ENCODE measurements at places on chromosomes 11 and 22.

DNA sequence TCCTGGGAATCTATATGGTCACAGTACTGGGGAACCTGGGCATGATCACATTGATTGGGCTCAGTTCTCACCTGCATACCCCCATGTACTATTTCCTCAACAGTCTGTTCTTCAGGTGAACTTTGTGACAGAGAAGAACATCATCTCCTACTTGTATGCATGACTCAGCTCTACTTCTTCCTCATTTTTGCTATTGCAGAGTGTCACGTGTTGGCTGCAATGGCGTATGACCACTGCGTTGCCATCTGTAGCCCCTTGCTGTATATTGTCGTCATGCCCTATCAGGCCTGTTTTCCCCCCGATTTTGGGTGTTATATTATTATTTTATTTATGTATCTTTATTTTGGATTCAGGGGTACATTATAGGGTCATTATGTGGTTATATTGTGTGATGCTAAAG is 2.4 kb upstream of the OR8G1 start:
- DNase-seq = no peak

- DNase-seq = peak; percentile 57
Observed at GRCh38 chr22:36277482-36278291, 24.8 kb downstream of the APOL1 start.

GRCh38 chr11:68575025-68575665 is 109.2 kb upstream of the GAL start:
- no peak for DNase-seq

DNA sequence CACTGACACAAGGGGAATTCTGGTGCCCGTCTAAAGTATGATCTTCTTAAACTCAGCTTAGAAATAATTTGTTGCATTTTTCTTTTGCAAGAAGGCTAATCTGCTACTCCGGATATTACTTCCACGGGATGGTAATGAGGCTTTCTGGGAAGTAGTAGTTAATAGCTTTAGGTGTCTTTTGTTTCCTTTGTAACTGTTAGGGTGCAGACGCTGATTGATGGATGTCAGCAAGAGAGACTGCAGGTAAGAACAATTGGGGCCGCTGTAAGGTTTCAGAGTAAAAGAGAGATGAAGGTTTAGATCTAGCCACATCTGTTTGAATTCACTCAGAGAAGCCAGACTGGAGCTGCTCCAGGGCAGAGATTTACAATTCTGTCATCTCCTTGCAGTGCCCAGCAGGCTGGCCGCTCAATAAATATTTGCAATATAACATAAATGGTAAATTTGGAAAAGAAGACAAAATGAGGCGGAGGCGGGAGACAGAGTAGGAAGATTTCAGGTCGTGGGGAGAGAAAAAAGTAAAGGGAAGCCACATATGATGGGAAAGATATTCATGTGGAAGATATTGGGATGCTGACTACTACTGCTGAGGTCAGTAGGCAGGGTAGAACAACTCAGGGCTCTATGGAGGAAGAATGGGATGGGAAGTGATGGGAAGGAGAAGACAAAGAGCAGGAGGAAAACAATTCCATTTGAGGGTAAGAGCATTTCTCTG is 320.5 kb downstream of the AASDHPPT start:
- DNase-seq = no peak

DNA sequence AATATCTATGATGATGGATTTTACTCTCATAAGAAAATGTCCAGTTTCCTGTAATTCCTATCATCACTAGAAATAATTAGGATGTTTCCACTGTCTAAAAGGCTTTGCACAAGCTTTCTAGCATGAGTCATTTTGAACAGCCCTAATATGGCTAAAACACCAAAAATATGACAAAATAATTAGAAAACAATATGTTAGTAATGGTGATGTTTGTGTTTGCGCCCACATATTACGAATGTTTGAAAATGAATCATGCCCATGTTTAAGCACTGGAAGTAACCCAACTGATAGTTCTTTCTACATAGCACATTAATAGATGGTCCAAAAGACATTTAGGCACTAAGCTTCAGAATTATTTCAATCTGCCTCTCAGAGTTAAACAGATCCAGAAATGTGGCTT is 96.0 kb downstream of the TRPC6 start:
- DNase-seq = no peak

GRCh38 chr22:48151641-48152040 is 1389.2 kb downstream of the TBC1D22A start:
- no peak for DNase-seq

DNA sequence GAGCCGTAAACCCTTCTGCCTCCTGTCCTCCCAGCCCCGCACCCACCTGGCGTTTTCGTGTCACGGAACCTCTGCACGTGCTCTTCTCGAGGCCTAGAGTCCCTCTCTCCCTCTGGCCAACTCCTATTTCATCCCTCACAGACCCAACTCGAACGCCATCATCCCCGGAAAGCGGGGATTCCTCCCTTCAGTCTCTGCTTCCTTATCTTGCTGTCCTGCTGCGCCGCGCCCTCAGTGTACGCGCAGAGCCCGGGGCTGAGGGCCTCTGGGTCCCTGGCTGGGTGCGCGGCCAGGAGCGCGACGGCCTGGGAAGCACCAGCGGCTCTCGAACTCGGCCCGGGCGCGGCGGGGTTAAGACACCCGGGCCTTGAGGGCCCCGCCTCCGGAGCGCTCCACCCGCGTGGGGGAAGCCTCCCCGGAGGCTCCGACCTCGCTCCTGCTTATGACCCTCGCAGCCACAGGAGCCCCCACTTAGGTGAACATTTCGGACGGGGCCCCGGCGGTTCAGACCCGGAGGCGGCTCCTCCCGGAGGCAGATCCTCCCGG is 398 bp upstream of the ATG16L2 start:
- DNase-seq = peak; percentile 75

DNA sequence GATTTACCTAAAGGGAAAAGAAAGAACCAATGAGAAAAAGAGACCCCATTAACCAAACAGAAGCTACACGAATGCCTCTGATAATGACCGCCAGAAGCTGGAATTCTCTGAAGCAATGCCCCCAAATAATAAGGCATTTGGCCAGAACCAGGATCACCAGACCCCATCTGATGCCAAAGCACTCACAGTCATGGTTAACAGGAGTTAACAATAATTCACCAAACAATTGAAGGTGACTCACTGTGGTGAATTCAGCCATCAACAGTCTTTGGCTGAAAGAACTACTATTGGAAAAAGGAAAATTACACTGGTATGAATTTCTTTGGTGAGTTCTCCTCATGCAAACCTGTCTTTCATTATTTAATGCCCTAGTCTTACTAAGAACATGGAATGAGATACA is 21.9 kb upstream of the NFRKB start:
- no peak for DNase-seq

DNA sequence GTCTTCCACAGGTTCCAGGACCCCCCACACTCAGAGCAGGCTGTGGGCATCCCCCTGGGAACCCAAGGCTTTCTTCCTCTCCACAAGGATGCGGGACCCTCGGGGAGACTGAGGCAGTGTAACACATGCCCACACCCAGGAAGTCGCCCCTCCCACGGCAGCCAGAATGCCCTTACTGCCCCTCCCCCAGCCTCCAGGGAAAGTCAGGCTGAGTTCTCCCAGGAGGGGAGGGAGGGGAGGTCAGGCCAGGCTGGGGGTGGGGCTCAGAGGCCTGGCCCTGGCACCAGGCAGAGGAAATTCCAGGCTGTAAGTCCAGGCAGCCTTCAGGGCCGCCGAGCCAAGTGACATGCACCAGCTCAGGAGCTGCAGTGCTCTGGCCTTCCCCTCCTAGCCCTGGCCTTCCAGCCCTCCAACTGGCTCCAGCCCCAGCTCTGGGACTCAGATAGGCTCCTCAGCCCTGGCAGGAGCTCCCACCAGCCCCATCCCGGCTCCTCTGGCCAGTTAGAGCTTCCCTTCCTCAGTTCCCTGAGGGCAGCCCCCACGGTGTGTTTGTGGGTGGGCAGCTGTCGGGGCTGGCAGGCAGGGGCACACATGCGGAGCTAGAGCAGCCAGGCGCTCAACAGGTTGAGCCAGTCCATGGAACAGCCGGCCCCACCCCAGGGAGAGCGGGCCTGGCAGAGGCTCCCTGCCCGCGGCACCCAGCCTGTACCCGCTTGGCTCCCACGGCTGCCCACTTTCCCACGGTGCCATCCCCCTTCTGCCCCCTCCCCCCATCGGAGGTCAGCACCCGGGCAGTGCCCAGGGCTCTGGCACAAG is 3.6 kb downstream of the BCL9L start:
- no peak for DNase-seq

- no peak for DNase-seq
Observed at GRCh38 chr11:20536784-20537183, 62.6 kb upstream of the SLC6A5 start.

- no peak for DNase-seq
Observed at GRCh38 chr11:72103754-72104167, 664 bp upstream of the LAMTOR1 start.

GRCh38 chr11:86717817-86718501 is 45.5 kb upstream of the ME3 start:
- no peak for DNase-seq

- no peak for DNase-seq
Observed at GRCh38 chr22:35797411-35797810, 79.7 kb downstream of the APOL5 start.

DNA sequence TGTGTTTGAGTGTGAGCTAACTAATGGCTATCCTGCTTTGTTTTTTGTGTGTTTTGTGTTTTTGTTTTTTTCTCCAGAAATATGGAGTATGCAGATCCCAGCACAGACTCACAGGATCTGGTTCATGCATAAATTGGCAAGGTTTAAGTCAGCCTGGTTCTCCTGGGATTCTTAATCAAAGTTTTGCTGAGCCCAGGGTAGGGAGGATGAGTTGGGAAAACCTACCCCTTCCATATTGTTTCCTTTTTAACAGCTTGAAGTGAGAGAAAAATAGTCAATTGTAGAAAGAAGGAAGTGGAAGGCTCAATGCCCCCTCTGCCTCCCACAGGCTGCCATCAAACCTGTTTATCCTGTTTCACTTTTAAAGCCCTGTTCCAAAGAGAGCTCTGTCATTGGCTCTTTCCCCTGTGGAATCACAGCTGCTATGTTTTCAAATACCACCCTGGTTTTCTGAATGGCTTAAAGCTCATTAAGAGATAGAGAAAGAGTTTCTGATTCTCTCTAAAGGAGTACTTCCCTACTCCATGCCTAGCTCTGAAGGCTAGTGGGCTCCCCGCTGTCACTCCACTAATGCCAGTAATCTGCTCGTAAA is 23.4 kb upstream of the CADM1 start:
- no peak for DNase-seq

DNA sequence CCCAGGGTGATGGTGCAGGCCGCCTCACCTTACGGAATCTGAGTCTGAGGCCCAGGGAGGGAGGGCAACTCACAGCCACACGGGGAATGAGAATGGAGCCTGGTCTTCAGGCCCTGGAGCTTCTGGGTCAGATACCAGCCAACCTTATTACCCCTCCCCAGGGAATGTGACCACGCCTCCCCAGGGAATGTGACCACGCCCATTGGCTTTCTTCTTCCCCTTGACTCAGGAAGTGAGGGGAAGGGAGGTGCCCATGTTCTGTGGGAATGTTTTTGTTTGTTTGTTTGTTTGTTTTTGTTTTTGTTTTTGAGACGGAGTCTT is 57.5 kb upstream of the RBFOX2 start:
- no peak for DNase-seq

DNA sequence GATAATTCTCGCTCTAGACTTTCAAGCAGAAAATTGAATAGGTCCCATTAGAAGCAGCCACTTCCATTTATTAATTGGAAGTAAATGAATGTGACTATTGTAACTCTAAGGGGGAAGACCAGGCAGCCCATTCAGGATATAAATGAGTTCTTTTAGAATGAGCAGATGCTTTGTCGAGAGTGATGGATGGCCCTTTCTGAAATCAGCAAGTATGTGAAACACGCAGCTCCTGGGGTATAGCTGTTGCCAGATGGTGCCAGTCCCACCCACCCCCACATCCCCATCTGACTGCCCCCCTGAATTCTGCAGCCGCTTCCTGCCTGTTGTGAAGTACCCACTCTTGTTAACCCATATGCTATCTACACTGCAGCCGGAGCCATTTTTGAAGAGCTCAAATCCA is 3.7 kb downstream of the SLC15A3 start:
- no peak for DNase-seq
